ENCODE measurements at places on chromosomes 12 and 14.

DNA sequence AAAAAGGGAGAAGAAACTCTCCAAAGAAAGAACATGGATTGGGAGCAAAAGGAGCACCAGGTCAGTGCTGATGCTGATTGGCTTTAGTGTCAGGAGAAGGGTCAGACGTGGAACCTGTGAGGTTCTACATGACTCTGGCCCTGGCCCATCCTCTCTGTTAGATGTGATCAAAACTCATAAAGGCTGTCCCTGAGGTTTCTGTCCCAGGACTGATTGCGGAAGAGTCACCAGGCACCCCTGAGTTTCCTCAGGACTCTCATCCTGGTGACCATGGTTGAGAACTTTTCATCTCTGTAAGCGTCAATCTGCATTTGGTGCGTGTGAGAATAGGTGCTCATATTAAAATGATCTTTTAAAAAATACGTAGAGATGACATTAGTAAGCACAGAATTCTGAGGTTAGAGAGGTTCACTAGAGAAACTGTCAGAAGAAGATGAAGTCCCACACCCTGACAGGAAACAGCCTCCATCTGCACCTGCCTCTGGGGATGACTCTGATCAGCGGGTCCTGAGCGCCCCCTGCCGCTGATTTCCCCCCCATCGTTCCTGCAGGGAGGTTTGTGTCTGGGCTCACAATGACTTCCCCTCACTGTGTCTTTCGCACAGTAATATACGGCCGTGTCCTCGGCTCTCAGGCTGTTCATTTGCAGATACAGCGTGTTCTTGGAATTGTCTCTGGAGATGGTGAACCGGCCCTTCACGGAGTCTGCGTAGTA is 741.8 kb downstream of the TMEM121 start:
- DNase-seq, result peak; percentile 90

GRCh38 chr12:1318327-1319031 is 275.9 kb downstream of the FBXL14 start:
- DNase-seq, result no peak

- peak; percentile 18 for DNase-seq
These were observed 63.2 kb downstream of the FBXO33 start for GRCh38 chr14:39369029-39369428.

DNA sequence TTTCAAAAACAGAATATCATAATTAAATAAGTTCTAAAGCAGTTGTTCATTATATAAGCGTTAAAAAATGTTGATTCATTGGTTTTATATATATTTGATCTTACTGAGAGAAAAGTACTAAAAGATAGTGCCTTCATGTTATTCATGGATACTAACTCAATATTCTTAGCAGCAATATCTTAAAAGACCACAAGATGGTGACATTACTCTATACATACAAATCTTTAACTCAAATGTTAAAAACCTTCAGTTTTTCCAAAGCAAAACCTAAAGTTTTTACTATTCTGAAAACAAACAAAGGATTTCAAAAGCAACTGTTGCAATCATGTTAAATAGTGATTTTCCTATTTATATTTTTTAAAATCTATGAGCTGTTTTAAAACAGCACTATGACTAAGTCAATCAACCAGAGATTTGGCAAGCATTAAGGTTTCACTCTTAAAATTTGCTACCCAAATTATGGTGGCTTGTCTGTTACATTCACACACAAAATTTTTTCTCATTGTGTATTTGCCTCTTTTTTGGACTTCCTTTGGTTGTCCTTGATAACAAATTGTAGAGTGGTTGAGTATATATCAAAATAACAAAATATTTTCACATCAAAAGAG is 50.1 kb upstream of the RERGL start:
- peak; percentile 63 for DNase-seq

DNA sequence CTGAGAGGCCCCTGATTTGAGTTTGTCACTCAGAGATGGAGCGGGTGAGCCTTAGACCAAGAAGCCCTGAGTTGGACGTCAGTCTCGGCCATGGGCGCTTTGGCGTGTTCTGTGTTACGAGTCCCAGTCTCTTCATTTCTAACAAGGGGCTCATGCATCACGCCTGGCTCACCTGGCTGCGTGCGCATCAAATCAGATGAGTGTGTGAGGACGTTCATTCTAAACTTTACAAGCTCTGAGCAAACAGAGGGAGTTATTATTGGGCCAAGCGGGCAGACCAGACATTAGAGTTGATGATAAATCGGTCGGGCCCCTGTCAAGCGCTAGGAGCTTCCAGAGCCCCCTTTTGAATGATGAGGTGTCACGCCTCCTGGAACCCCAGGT is 117.2 kb downstream of the CALM1 start:
- DNase-seq, result no peak

GRCh38 chr12:16385782-16386646 is 38.6 kb downstream of the MGST1 start:
- peak; percentile 24 for DNase-seq

DNA sequence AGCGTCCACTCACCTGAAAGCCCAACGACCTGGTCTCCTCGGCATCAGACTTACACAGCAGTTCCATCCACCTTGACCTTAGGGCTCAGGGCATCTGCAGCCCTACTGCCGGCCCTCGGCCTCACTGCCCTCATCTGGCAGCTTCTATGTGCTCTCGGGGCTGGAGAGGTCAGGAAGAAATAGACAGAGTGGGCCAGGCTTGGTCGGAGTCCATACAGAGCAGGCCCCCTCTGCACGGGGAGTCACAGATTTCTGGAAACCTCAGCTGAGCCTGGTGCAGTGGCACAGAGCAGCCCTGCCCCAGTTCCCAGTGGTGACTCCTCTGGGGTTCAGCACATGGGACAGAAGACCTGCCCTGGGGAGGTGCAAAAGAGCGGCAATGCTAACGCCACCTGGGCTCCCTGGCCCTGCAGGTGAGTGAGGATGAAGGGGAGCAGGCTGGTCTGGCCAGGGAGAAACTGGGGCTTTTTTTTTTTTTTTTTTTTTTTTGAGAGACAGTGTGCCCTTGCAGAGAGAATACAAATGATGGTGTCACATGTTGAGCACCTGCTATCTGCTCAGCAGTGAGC is 190.1 kb upstream of the PRMT8 start:
- no peak for DNase-seq

Measured in hematopoietic multipotent progenitor cell treated with erythropoietin and hydrocortisone succinate and interleukin-3 and kit ligand, for 4 days (in vitro differentiated cells).